EH (cell line): ENCODE measurements at places on chromosomes 2 and 18.

GRCh38 chr2:235911633-235912233 lies 256.5 kb downstream of the GBX2 start:
- DNase-seq = no peak

DNA sequence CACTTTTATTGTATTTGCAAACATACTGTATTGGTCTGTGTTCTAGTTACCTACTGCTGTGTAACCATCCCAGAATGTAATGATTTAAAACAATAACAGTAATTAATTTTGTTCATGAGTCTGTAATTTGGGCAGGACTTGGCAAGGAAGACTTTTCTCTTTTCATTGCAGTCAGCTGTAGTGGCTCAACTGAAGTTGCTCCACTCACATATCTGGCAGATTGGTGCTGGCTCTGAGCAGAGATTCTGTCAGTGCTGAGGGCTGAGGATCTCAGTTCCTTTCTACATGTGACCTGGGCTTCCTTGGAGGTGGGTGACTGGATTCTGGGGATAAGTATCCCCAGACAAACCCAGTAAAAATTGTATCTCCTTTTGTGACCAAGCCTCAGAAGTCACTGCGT lies 26.6 kb downstream of the PTPN4 start:
- no peak for DNase-seq

GRCh38 chr2:159859583-159859982 lies 61.6 kb upstream of the CD302 start:
- no peak for DNase-seq

GRCh38 chr2:230312638-230313037 lies 14.4 kb upstream of the SP140L start:
- DNase-seq = peak; percentile 68

- peak; percentile 56 for DNase-seq
These were observed 93.3 kb downstream of the RNF144A start for GRCh38 chr2:7010391-7011054.

DNA sequence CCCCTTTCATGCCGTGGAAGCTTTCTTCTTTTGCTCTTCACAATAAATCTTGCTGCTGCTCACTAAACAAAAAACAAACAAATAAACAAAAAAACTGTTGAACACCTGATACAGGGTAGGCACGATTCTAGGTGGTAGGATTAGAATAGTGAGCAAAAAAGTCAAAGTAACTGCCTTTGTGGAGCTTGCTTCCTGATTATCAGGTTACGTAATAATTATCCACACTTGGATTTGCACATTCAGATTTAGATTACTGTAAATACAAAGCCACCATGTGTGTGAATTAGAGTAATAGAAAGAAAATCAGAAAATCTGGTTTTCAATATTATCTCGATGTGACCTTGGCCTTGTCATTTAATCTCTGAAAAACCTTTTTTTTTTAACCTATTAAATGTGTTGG lies 307.1 kb downstream of the NRXN1 start:
- DNase-seq = no peak

- DNase-seq = peak; percentile 57
These were observed 1465.5 kb downstream of the SUCLG1 start for GRCh38 chr2:82993609-82994008.

DNA sequence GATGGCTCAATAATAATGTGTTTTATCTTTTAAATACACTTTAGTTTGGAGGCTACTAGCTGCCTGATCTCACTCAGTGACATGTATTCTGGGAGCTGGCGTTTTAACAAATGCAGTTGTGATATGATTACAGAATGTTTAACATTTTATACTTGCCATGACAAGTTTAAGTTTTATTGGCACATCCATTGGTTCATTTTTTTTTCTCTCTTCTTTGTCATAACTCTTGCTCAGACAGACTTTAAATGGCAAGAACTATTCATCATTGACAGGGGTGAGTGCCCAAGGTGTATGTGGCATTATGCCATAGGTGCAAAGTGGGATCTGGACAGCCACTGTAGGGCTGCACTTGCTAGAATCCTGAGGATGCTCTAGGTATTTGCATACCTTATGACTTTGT lies 72.1 kb upstream of the MYL1 start:
- DNase-seq = no peak

DNA sequence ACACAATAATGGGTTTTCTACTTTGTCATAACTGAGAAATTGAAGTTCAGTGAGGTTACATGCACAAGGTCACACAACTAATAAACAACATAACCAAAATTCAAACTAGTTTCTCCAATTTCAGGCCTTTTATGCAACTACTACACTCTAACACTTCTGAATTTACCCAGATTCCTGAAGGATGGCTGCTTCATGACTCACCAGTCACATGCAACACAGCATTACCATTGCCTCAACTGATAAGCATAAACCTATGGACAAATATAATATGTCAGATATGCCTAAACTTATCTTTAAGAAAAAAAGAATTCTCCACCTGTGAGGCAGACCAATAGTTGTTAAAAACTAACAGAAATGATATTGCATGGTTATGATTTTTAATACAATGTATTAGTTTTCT lies 586.5 kb upstream of the SLC8A1 start:
- DNase-seq = peak; percentile 34

DNA sequence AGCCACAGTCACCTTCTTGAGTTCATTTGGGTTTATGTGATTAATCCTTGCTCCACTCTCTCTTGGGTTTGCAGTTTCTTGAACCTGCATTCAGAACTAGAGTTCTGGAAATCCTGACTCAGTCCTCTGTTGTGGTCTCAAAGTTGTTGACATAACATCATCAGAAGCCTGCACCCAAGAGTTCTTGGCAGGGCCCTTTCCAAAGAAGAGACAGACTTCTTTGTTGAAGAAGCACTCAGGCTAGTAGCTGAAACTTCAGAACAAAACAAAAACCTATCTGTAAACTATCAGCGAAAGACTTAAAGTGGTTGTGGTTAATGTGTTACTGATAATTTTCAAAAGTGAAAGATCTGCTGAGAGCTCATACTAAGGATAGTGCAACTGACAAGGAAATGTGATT lies 120.8 kb downstream of the FAM168B start:
- DNase-seq = no peak

GRCh38 chr2:207450186-207450585 lies 79.6 kb upstream of the CREB1 start:
- DNase-seq = no peak

GRCh38 chr2:20015482-20016083 lies 3.1 kb upstream of the MATN3 start:
- peak; percentile 69 for DNase-seq

GRCh38 chr2:23803264-23803964 lies 123.5 kb downstream of the ATAD2B start:
- DNase-seq = peak; percentile 67

GRCh38 chr2:132489150-132489549 lies 72.5 kb downstream of the GPR39 start:
- peak; percentile 19 for DNase-seq

DNA sequence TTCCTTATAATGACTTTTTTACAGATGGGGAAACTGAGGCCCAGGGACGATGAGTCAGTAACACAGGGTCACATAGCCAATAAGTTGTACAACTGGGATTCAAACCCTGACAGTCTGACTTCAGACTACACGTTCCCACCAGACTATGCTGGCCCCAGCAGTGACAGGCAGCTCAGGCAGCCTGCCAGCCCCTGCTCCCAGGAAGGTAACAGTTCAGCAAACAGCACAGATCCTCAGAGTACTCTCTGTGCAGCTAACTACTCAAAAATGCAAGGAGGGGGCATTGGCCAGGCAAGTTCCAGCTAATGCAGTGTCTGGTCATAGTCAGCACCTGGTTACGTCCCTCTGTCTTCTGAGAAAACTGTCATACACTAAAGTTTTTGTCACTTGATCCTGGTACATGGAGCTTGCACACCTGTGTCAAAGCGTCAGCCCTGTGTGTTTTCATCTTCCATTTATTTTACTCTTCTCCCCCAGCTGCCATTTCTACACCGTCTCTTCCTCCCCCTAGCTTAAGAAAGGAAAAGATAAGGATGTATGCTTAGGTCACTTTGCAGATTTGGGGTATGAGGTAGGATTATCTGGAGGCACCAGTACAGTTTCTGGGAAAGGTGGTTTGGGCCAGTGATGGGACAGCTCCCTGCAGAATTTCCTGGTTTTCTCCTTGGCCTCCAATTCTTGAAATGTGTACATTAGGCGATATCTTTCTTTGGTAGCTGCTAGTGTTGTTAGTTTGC lies 4.5 kb downstream of the SMARCAL1 start:
- no peak for DNase-seq

GRCh38 chr2:150404147-150404546 lies 83.3 kb downstream of the RND3 start:
- no peak for DNase-seq

DNA sequence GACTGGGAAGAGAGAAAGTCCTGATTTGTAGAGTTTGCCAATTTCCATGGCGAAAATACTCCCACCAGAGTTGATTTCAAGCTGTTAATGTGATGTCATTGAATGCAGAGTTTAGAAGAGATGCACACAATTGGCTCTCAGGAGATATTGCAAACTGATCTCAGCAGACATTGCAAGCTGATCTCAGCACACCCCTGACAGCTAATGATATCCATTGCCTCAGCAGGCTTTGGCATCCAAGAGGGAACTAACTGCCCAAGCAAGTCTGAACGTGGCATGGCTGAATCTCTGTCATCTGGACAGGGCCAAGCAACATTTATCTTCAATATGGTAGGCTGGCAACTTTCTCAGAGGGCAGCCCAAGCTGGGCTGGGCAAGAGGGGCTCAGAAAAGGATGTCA lies 78.4 kb upstream of the CYP1B1 start:
- no peak for DNase-seq

DNA sequence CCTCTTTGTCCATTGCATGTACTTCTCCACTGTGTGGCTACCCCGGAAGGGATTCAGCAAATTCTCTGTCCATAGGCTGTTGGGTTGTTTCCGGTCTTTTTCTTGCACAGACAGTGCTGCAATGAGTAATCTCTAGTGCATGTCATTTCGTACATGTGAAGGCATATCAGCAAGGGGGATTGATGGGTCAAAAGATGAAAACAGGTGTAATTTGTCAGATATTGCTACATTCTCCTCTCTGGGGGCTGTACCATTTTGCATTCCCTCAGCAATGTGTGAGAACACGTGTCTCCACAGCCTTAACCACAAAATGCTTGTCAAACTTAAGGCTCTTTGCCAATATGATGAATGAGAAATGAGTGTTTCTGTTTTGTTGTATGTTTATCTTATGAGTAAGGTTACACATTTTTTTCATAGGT lies 60.5 kb downstream of the KLHL29 start:
- DNase-seq = peak; percentile 77

- DNase-seq = no peak
These were observed 37.3 kb upstream of the LNPK start for GRCh38 chr2:176039375-176039774.

GRCh38 chr2:158045362-158045761 lies 56.3 kb upstream of the UPP2 start:
- DNase-seq = no peak

- DNase-seq = no peak
These were observed 906.7 kb downstream of the NRXN1 start for GRCh38 chr2:50125246-50125645.
